Kidney epithelial cell (primary cell): ENCODE measurements at places on chromosomes 5 and 9. TPM values are rescaled to one million over a fixed set of nuclear protein-coding genes. Genes with fewer than 3 reads are reported as not detected.

DNA sequence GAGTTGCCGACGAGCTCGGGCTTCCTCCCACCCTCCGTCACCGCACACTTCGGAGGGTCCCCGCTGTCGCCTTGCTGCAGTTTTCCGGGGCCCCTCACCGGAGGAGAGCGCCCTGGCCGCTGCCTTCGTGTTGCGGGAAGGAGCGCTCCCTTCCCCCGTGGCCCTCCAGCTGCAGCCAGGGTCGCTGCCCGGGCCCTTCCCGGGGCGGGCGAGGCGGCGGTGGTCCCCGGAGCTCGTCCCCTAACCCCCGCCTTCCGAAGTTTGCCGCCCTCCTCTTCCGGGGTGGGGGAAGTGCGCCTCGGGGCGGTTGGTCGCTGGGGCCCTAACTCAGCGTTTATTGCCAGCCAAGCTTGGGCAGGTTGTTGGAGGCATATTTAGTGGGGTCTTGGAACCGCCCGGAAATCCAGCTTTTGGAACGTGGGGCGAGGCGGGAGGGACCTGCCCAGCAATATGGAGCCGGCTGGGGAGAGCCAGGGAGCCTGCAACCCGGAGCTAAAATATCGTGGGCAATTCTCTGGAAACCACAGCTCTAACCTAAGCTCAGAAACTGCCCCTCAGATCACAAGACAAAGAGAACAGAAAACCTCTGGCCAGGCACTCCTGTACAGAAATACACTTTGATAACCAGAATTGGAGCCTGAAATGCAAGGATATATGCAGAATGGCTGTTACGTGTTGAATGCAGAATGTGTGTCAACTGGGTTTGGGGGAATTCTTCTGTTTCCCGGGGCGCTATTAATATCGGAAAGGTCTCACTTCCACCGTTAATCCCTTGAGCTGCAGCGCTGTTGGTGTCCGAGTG, 890 bp downstream of the PIK3R1 start:
- DNase-seq: no peak

DNA sequence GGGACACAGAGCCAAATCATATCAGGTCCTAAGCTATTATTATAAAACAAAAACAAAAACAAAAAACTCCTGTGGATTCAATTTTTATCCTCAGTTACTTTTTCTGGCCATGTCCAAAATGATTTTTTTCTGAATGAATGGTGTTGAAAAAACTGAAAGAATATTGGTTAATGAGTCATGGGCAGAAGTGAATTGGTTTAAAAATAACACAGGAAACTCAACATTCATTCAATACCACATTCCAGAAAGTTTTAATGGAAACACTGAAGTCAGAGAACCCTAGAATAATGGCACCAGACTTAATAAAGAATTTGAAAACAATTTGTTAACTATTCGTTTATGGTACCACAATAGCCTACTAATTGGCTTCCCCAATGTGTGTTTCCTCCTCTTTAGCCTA, 102.4 kb upstream of the CDH9 start:
- no peak for DNase-seq

- DNase-seq: no peak
Measured at GRCh38 chr9:105760053-105760452, 65.7 kb downstream of the TMEM38B start.

- no peak for DNase-seq
Measured at GRCh38 chr9:84101964-84102632, 121.5 kb downstream of the RMI1 start.

- DNase-seq: no peak
Measured at GRCh38 chr5:170903075-170903474, 41.3 kb downstream of the RANBP17 start.

DNA sequence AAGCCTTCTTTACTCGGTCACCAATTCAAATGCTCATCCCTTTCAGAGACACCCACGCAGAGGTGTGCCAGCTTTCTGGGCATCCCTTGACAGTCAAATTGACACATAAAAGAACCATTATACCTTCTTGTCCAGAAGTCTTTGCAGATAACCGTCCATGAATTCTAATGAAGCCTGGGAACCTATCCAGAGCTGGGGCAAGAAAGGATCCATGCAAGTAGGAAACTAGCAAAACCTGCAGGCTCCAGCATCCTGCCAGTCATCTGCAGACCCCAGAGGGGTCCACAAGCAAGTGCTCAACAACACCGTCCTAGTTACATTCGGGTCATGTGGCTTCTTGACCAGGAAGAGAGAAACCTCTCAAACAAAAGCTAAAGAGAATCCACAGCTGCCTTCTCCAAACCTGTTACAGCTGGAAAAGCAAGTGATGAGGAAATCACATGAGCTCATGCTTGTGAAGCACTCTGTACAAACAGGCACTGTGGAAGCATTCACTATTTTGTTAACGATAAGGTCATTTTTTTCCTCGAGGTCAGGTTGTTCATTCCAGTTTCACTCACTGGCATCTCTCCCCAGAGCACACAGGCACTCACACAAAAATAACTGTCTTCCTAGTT, 80.2 kb upstream of the DMRT1 start:
- no peak for DNase-seq

GRCh38 chr5:90956511-90957097, 398.0 kb downstream of the ADGRV1 start:
- no peak for DNase-seq

GRCh38 chr9:75064307-75065025, 23.5 kb downstream of the NMRK1 start:
- DNase-seq: no peak

GRCh38 chr5:9347541-9348295, 198.2 kb downstream of the SEMA5A start:
- no peak for DNase-seq

DNA sequence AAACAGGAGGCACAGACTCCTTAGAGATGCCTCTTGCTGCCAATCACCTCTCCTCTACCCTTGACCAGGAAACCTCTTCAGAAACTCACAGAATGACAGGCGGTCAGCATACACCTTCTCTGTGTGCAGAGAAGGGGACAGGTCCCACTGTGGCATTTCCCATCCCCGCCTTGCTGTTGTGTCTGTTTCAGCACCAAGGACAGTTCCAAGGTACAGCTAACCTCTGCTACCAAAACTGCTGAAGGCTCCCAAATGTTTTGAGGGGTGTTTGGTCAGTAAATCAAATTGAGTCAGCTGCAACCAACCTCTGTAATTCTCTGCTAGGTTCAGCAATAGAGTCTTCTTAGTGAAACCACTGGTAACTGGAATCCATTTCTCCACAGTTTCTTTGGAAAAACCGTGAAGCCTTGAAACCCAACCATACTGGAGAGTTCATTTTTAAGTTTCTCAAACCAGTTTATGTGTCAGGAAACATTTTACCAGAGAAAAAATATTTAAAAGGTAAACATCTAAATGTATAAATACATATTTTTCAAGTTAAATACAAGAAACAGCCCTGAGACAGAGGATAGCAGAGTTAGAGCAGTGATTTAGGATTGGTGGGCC, 122.0 kb downstream of the DRD1 start:
- no peak for DNase-seq

- no peak for DNase-seq
Measured at GRCh38 chr9:125329978-125330377, 68.4 kb downstream of the GAPVD1 start.

GRCh38 chr5:4640795-4641194, 499.3 kb upstream of the ADAMTS16 start:
- no peak for DNase-seq

- no peak for DNase-seq
Measured at GRCh38 chr9:135244271-135245221, 157.1 kb downstream of the OLFM1 start.

DNA sequence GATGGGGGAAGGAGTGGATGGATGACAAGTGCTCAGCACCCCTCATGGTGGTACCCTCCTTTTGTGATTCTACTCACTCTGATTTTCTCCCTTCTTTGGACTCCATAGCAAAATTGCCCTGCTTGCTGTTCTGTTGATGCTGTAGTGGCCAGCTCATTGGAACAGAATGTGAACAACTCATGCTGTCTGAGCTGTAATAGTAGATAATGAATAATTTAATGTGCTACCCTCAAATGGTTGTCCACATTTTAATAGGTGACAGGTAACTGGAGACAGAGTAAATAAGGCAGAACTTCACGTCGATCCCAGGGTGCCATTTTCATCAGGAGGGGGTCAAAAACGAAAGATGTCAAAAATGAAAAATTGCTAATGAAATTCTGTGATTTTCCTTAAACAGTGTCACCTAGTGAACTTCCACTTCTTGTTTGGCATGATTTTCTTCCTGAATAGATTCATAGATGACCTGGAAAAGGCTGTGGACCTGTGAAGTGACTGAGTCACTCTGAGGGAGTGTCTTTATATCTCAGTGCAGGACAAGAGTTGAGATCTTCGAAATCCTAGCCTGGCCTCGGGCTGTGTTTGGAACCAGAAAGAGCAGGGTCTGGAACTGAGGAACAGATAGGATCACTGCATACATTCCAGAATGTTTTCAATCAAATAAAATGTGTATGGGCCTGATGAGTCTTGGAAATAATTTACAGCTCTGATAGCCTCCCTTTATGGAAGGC, 270.2 kb downstream of the PSAT1 start:
- peak; percentile 61 for DNase-seq

- DNase-seq: no peak
Measured at GRCh38 chr9:37997636-37998374, 71.2 kb downstream of the SHB start.

The ABCA1 gene
- 21.9 and 23.6 TPM in 2 replicates for total RNA-seq

The ARHGEF28 gene
- 66.1 and 76.1 TPM in 2 replicates for total RNA-seq

The GPX3 gene
- total RNA-seq: 5.5 and 6.3 TPM in 2 replicates

The C5orf15 gene
- 70.2 and 78.0 TPM in 2 replicates for total RNA-seq

The BNC2 gene
- total RNA-seq: 0.96 and 1.5 TPM in 2 replicates

The TMEM252 gene
- not detected in 2 replicates for total RNA-seq

The STPG3 gene
- total RNA-seq: not detected in 2 replicates

The PCDHGA7 gene
- 2.2 and 3.1 TPM in 2 replicates for total RNA-seq

The SHC3 gene
- 2.9 and 5.1 TPM in 2 replicates for total RNA-seq

The ITK gene
- total RNA-seq: not detected in 2 replicates
